ENCODE measurements at places on chromosomes 7 and 10.

DNA sequence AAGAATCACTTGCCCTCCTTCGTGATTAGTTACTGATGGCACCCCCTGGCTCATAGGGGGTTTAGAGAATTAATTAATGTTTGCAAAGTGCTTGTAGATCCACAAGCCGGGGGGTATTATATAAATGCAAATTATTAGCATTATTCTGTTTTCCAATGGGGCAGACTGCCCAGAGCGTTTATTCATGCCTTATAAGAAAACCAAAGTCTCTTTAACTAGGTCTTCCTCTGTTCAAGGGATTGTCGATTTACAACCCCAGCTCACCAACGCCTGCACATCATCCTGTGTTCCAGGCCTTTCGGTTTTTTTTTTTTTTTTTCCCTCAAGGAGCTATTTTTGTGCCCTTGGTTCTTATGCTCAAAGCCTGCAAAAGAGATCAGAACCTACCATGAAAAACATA lies 630.7 kb downstream of the PARD3 start:
- DNase-seq: no peak

- DNase-seq: peak; percentile 9
These were observed 23.3 kb downstream of the NEUROG3 start for GRCh38 chr10:69549959-69550358.

DNA sequence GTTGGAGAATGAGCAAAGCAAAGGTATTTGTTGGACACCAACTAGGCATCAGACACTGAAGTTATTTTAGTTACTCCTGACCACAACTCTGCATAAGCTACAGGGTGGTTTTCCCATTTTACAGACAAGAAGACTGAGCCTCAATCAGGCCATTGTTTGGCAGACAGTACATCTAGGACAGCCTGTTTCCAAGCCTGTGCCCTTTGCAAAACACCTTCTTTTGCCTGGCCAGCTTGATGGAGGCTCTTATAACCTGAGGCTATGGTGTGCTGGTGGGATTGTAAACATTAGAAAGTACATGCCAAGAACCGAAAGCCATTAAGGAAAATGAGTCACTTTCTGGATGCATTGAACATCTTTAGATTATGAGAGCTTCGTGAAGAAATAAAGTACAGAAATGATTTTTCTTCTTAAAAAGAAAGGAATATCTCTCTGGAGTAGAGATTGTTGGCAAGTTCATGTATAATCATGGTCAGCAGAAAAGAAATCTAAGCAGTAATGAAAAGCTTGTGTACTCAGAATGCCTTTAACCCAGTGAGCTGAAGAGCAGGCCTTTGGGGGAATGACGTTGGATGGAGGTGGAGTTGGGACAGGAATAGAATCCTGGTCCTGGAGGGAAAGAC lies 140.6 kb downstream of the KIAA1217 start:
- peak; percentile 42 for DNase-seq

DNA sequence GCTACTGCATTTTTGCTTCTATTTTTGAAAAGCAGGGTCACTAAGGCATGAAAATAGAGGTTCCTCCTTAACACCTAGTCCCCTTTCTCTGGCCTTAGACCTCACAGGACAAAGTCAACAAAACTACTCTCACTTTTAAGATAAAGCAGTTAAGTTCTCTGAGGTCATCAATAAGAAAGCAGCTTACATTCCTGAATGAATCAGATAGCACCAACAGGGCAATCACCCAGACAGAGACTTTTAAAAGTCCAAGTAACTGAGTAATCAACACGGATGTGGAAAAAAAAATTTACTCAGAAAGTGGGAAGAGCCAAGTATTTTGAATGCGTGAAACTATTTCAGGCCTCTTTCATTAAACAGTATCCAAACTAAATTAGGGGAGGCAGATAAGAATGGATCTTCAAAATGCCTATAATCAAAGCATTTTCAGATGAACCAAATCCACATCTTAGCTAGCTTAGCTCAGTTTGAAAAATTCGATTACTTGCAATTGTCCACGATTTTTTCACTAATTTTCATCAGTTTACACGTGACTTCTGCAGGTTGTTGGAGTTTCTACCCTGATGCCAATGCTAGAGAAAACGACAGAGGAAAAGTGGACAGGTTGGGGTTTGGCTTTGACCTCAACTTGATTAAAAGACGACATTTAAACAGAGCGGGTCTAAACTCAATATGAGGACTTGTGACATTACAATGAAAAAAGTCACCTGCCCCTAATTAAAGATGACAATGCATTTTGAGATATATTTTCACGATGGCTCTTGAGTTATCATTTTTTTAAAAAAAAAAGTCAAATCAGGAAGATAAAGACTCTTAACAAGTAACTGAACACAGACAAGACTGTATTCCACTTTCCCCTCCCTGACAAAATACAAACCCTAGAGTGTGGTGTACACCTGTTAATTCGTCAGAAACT lies 1.6 kb downstream of the BEND7 start:
- peak; percentile 11 for DNase-seq

GRCh38 chr7:102819151-102819550 lies 70.4 kb downstream of the FAM185A start:
- no peak for DNase-seq

DNA sequence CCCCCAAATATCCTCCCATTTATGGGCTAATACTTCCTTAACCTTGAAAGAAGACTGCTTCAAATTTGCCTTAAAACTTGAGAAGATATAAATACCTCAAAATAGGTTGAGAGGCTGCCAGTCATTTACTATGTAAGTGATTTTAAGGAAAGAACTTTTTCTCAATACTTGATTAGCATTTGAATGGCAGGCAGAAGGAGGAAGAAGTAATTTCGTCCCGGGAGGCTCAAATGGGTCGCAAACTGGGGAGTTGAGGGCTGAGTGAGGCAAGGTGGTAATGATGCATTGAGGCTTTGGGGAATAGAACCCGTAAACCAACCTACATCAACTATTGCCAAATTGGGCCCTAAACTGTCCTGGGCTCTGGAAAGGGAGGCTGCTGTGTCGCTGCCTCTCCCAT lies 11.1 kb downstream of the CAMK1D start:
- DNase-seq: no peak

DNA sequence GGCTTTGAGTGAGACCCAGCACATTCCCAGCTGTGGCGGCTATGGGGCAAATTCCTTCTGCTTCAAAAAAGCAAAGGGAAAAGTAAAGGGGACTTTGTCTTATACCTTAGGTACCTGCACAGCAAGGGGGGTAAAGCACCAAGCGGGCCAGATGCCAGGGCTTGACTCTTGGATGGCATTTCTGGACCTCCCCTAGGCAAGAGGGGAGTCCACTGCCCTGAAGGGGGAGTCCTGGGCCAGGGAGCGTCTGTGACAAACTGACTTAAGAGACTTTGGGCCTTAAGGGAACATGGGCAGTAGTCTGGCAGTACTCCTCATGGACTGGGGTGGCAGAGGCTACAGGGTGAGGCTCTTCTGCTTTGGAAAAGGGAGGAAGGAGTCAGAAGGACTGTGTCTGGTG lies 16.1 kb upstream of the FOXI2 start:
- DNase-seq: no peak

- no peak for DNase-seq
These were observed 500.8 kb downstream of the PLXNA4 start for GRCh38 chr7:132075515-132075914.

- DNase-seq: peak; percentile 77
These were observed at the start of gene PAPSS2 for GRCh38 chr10:87659571-87660483. Gene PAPSS2, plus strand, starts transcription at chr10:87659878. Its CDS starts 104 bp downstream, at chr10:87659982.

GRCh38 chr10:110522365-110522988 lies 24.8 kb downstream of the DUSP5 start:
- no peak for DNase-seq

GRCh38 chr7:81638198-81638597 lies 131.6 kb downstream of the HGF start:
- peak; percentile 95 for DNase-seq

DNA sequence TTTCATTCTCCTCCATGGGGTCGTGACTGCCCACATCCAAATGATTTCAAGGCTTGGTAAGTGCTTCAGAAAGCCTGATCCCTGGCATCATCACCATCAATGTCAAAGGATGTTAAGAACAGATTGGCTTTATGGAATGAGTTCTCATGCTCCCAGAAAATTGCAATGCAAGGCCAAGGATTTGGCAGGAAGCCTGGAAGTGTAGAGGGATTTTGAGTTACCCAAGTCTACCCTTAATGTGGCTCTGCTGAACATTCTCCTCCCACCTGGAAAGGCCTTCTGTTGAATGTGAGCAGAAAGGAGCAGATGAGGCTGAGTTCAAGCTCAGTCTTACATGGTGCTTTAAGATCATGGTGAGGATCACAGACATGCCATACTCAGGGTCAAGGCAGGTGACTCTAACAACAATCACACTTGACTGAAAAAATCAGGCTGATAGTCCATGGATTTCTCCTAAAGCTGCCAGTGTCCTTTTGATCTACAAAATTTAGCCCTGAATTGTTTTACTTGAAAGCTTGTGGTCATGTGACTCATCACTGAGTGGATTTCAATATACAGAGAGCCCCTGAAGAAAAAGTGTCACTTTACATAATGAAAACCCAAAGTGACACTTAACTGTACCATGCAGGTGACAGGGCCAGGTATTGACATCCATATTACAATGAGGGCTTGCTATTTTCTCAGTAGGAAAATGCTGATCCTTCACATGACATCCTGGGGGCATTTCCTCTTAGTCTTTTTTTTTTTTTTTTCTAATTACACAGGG lies 111.1 kb upstream of the PDLIM1 start:
- no peak for DNase-seq

DNA sequence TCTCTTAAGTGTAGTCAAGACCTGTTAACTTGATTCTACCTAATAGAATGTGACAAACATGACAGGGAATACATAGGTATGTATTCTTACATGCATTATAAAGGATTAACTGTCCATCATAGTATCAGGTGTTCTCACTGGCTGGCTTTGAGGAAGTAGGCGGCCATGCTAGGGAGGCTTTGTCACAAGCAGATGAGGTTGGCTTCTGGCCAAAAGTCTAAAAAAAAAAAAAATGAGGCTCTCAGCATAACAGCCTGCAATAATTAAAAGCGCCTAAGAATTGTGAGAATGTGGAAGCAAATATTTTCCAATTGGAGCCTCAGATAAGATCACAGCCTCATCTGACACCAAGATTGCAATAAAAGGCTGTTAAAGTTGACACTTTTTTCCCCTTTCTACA lies 1256.8 kb upstream of the SORCS1 start:
- no peak for DNase-seq

DNA sequence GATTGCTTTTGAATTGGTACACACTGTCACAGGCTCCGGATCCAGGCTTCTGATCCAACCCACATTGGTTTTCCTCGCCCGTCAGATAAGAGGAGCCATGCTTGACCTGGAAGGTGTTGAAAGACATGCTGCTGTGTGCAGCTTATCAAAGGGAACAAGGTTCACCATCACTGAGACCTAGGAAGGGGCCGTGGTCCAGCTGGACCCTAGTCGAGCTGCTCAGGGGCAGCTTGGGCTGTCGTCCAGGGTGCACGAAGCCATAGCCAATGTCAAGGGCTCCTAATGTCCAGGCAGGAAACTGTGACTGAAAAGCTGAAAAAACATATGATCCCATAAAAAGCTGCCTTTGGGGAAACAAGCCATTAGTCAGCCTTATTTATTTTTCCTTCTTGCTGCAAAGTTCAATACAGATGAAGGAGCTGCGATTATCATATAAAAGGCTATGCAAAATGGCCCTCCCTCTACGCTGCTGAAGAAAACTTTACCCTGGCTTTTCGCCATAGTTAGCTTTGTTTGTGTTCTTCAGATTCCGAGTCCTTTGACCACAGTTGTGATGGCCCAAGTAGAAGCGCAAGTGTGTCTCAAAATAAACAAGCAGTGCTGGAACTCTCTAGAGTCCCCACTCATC lies 118.0 kb downstream of the CREB5 start:
- DNase-seq: peak; percentile 4

DNA sequence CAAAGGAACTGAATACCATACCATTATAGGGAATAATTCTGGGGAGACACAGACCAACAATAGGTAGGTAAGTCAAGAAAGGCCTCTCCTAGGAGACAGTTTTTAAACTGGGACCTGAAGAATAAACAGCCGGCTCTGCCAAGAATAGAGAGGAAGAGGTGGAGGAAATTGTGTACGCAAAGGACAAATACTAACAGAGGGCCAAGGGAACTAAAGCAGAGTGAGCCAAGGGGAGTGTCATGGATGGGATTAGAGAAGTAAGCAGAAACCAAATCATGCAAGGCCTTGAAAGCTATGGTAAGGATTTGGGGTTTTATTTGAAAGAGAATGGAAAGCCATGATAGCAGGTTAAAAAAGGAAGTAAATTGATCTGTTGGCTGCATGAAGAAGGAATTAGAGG lies 18.1 kb upstream of the ITGB8 start:
- DNase-seq: no peak

DNA sequence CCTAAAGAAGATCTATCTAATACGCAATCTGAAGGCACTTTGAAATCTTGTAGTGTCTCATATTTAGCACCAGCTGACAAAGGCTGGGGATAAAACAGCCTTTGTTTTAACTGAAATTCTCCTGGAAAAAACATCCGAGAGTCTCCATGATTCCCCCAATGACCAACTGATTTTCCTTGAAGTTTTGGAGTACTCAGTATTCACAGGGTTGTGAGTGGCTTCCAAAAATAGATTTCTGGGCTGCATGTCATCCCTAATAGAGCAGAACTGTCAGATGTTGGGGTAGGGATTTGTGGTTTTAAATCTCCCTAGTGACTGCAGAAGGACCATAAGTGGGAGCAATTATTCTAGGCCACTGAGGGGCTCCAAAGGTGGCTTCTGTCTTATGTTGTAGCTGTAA lies 206.4 kb downstream of the TAX1BP1 start:
- DNase-seq: no peak

GRCh38 chr7:86558680-86559501 lies 84.8 kb upstream of the GRM3 start:
- DNase-seq: no peak

- DNase-seq: no peak
These were observed 65.3 kb upstream of the AQP1 start for GRCh38 chr7:30846378-30846777.

GRCh38 chr10:113006656-113007342 lies 56.8 kb downstream of the TCF7L2 start:
- no peak for DNase-seq

DNA sequence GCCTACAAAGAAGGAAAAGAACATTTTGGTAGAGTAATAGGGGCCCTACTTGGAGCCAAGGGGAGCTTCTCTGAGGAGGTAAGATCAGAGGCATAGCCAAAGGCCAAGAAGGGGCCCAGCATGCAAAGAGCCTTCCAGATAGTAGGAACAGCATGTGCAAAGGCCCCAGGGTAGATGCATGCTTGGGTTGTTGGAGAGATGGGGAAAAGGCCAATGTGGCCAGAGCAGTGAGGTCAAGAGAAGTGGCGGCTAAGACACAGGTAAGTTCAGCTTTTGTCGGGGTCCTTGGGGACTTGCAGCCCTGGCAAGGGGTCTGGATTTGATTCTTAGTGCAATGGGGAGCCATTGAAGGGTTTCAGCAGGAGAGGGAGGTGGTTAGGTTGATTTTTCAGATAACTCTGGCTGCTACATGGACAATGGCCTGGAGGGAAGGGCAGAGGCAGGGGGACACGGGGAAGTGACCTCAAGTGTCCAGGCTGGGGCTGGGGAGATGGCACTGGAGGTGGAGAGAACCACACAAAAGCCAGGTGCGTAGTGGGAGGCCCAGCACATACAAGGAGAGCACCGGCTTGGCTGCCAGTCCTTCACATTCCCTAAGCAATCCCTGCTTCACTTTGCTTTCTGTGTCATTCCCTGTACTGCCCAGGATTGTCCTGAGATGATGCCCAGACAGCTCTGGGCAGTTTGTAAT lies 16.5 kb downstream of the GRID1 start:
- DNase-seq: no peak

GRCh38 chr10:87761153-87761552 lies 56.9 kb downstream of the ATAD1 start:
- peak; percentile 55 for DNase-seq

GRCh38 chr10:44937196-44938005 lies 22.2 kb upstream of the RASSF4 start:
- no peak for DNase-seq
